Muscle of leg (tissue), 16 donors: ENCODE measurements at places on chromosomes 12 and 14.

DNA sequence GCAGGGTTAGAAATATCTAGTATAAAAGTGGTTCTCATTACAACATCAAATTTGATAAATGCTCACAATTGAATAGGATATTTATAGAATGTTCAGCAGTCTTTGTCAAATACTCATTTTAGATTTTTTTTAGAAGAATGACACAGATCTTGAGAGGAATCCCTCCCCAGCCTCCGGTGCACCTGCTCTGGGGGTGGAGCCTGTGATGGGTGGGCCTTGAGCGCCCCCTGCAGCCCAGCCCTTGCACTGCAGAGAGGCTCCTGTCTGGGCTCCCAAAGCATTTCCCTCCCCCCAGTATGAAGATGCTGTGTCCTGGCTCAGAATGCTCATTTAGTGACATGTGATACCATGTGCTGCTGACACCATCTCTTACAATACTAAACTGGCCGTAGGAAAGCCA lies 792.3 kb downstream of the TMEM121 start:
- DNase-seq, result no peak

GRCh38 chr14:69754487-69754886 lies 12.5 kb upstream of the SRSF5 start:
- DNase-seq, result no peak

GRCh38 chr14:65174783-65175182 lies 72.5 kb upstream of the MAX start:
- DNase-seq, result no peak

DNA sequence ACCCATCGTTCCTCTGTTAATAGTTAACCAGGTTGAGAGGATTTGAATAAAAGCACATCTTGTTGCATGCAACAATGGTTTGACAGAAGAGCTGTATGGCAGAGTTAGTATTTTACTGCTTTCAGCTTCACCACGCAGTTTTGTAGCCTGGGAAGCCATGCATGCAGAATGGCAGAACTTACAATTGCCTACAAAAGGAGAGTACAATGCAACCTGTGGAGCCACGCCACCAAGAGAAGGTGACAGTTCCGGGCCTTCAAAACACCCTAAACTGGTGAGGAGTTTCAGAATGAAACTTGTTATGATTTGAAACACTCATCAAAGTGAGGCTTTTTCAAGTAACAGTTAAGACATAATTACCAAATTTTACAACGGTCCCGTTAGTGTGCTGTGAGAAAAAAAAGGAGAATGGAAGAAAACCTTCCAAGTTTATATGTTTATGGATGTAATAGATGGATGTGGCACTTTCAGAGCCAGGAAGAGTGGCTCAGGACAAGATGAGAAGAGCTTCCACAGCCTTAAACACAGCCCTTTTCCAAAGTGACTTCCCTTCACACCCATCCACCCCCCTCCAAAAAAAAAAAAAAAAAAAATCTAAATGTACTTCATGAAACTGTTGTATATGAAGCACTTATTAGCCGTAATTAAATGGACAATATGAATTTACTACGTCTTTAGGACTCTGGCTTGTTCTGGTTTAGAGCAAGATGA lies 158.7 kb downstream of the EGLN3 start:
- DNase-seq, result no peak

GRCh38 chr14:31926652-31927347 lies 150.3 kb upstream of the ARHGAP5 start:
- peak; percentile 37 for DNase-seq

- no peak for DNase-seq
These were observed 214.4 kb upstream of the ALG10B start for GRCh38 chr12:38102197-38102596.

- no peak for DNase-seq
These were observed 232.0 kb downstream of the BTG1 start for GRCh38 chr12:91913651-91914050.

- no peak for DNase-seq
These were observed 2.1 kb downstream of the LDHB start for GRCh38 chr12:21655591-21655990.

- DNase-seq, result no peak
These were observed 33.7 kb downstream of the FAM177A1 start for GRCh38 chr14:35079742-35080141.
